ENCODE measurements at places on chromosomes 13 and 19. TPM values are rescaled to one million over a fixed set of nuclear protein-coding genes. Genes with fewer than 3 reads are reported as not detected.
A peak's percentile ranks its signal among the peaks of the same experiment; 100 is the strongest.

GRCh38 chr13:75458696-75459422 is 23.1 kb downstream of the TBC1D4 start:
- peak; percentile 71 for DNase-seq

DNA sequence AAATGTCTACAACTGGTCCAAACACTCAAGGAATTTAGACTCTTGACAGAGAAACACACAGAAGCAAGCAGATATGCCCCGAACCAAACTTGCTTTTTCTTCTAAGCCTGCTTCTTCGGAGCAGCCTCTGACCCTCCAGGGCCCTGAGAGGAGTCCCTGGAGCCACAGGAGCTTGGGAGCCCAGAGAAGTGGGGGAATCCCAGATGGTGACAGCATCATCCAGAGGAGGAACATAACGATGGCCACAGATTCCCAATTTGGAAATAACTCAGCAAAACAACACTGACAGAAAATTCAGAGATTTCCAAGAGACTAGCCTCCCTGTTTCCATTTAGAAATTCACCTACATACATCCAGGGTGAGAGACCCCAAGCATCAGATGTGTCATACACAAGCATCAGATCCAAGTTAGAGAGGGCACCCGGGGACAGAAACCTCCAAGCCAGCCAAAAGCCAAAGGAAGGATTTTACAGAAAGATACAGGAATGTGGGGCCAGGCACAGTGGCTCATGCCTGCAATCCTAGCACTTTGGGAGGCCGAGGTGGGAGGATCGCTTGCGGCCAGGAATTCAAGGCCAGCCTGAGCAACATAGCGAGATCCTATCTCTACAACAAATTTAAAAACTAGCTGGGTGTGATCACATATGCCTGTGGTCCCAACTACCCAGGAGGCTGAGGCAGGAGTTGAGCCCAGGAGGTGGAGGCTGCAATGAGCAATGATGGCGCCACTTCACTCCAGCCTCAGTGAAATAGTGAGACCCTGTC is 2.0 kb upstream of the PVR start:
- DNase-seq: no peak

DNA sequence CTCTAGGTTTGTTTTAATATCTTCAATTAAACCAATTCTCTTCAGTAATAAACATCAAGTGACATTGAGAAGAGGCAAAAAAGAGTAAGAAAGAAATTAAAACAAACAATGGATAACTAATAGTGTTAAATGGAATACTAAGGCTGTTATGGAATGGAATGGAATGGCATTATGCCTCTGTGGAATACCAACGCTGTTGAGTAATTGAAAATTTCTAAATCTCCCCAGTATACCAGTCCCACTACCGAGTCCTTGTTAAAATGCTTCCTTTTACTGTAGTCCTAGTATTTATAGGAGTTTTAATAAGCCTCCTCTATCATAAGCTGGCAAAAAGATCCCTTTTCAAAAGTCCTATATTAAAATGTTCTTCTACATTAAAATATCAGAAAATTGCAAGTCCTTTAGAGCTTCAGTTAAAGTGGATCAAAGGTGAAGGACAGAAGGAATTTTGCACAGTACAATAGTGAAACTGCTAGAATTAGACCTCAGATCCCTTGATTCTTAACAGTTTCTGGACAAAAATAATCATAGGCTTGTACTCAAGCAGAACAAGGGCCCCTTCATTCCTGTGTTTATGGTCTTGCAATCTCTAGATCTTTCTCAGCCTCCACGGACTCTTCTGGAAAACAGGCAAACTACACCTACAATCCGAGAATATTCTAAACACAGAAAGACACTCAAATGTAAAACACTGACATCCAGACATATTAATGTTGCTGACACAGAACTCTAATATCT is 128.2 kb downstream of the PCDH9 start:
- DNase-seq: no peak

GRCh38 chr13:98839856-98840769 is 87.6 kb upstream of the SLC15A1 start:
- peak; percentile 80 for DNase-seq

CRLF1 gene
- total RNA-seq: 12.6 TPM

DNA sequence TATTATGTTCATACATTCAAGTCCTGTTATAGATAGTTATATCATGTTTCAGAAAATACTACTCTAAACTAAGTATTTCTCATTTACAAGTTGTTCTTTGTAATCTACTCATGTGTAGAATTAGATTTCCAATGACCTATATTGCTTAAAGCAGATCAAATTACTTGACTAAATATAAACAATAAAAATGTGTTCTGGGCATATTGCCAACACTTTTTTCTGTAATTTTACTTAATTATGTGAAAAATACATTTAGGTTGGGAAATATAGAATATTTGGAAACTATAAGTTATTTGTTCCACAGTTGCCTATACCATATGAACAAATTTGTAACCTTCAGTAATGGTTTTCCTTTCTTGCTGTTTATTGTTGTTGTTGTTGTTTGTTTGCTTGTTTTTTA is 275.2 kb upstream of the PCDH9 start:
- DNase-seq: no peak

SUGP1 gene
- 129 TPM for total RNA-seq

DNA sequence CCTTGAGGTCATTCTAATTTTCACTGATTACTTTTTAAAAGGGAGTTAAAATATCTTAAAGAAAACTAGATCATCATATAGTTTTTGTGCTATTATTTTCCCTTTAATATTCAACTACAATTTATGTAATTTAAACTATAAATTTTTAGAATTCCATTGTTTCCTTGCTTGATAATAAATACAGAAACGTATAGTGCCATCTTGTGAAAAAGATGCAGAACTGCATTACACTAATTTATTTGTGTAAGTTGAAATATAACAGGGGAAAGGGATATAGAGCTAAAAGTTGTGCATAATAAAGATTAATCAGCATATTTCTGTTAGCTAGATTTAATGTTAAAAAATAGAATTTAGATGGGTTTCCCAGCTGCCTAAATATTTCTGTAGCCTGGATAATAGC is 61.5 kb upstream of the TDRD3 start:
- peak; percentile 18 for DNase-seq

Measured in stomach (tissue), 19 donors.